ENCODE measurements at places on chromosomes 16 and 17.
A peak's percentile ranks its signal among the peaks of the same experiment; 100 is the strongest.

DNA sequence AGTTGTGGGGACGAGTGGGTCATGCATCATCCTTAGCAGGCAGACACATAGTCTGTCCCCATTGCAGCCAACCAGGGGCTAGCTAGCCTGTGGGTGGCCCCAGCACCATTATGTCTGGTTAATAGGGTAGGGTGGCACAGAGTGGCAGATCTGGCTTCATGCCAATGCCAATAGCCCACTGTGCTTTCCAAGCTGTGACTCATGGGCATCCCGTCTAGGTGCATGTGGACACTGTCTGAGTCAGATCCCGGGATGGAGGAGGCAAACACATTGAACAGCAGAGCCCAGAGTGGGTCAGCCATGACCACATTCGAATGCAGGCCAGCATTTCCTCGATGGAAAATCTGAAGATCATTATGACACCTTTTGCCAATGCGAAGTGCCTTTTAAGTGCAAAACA lies 2.5 kb downstream of the HS3ST2 start:
- no peak for DNase-seq

GRCh38 chr17:65813306-65813705 lies 251.9 kb upstream of the AXIN2 start:
- DNase-seq, result no peak

GRCh38 chr17:17503566-17504130 lies 7.5 kb upstream of the RASD1 start:
- DNase-seq, result peak; percentile 26

GRCh38 chr17:36503456-36504155 lies 17.1 kb downstream of the ZNHIT3 start:
- no peak for DNase-seq

GRCh38 chr17:57623620-57624019 lies 121.5 kb downstream of the CCDC182 start:
- DNase-seq, result no peak

Data from COR-L47 (cell line).